ENCODE measurements at places on chromosomes 13 and 19. TPM values are rescaled to one million over a fixed set of nuclear protein-coding genes. Genes with fewer than 3 reads are reported as not detected.

Gene CEACAM3
- total RNA-seq: 0.59 TPM

Gene ANKLE1
- total RNA-seq: 0.53 TPM

Gene RUVBL2
- 46.6 TPM for total RNA-seq

Gene SERP2
- 26.7 TPM for total RNA-seq

Gene TSKS
- total RNA-seq: 1.1 TPM

Gene ANKRD24
- total RNA-seq: 0.31 TPM

Gene COX7A1
- 2,451 TPM for total RNA-seq

Gene TMEM255B
- total RNA-seq: 8.8 TPM

Gene ZNF468
- 7.3 TPM for total RNA-seq

Gene ZNF837
- 0.35 TPM for total RNA-seq

Gene NLRP8
- total RNA-seq: not detected

Gene CFAP97D2
- not detected for total RNA-seq

Gene KANK3
- 13.3 TPM for total RNA-seq

Gene ZBTB32
- not detected for total RNA-seq

Gene CEACAM1
- 4.2 TPM for total RNA-seq

Gene LILRB2
- 2.8 TPM for total RNA-seq

Gene SLC27A5
- total RNA-seq: 7.9 TPM

Gene F7
- 0.34 TPM for total RNA-seq

Gene TMEM221
- total RNA-seq: 0.22 TPM
